Glomerular endothelial cell (primary cell): ENCODE measurements at places on chromosomes 12 and 14.

DNA sequence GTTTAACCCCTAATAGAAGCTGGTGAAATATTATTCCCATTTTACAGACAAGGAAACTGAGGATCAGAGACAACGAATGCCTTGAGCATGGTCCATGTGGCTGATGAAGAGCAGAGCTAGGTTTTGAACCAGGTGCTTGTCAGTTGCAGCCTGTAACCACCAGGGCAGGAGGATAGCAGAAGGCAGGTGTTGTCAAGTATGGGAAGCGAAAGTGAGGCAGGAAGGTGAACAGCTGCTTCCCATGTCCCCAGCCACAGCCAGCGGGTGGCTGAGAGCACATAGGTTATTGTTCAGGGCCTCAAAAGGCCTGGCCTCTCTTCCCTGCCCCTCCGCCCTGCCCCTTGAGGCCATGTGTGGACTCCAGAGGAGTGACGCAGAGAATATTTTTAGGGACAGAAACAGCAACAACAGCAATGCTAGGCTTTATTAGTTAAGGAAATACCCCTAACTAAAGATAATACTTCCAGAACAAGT is 39.6 kb downstream of the IQSEC3 start:
- DNase-seq = no peak

- no peak for DNase-seq
These were observed 7.4 kb downstream of the PYGL start for GRCh38 chr14:50936882-50937281.

DNA sequence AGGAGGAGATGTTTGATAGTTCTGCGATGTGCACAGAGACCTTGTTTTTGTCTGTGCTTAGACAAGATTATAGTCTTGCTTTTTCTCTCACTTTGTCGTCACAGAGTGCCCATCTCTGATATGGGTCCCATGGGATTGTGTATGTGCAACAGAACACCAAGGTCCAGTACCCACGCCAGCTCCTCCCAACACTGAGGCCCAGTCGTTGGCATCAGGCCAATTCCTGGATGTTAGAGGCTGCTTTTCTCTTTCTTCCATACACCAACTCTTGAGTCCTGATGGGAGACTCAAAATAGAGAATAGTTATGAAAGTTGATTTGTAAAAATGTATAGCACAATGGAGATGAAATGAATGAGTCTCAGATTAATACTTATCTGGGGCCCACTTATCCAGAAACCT is 22.7 kb upstream of the PRMT8 start:
- no peak for DNase-seq

DNA sequence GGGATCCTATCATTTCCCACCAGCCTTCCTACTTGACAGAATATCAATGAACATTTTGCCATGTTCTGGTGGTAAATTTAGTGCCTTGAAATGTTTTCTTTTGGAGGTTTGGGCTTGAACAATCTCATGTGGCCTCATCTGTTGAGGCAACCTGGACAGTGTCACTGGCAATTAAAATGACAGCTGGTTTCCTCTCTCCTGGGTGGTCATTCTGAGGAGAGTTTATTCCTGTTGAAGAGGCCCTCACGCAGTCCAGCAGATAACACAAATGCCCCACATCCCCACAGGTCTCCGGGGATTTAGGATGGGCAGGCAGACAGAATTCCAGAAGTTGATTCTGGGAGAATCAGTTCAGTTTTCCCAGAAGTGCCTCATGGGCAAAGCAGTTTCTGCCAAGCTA is 41.9 kb downstream of the MMAB start:
- no peak for DNase-seq

DNA sequence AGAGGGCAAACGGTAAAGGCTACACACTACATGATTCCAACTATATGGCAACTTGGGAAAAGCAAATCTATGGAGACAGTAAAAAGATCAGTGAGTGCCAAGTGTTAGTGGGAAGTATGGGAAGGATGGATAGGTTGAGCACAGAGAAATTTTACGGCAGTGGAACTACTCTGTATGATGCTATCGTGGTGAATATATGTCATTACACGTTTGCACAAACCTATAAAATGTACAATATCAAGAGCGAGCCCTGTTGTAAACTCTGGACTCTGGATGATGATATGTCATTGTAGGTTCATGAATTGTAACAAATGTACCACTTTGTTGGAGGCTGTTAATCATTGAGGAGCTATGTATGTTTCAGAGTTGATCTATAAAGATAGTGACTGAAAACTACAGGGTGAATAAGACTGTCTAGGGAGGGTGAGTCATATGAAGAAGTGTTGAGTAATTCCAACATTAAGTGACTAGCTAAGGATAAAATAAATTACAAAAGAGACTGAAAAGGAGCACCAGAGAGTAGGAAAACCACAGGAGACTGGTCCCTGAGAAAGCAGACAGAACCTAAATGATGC is 349.2 kb upstream of the LMO3 start:
- no peak for DNase-seq
